NCI-H526 treated with DMSO at 0.1 percent for 48 hours (cell line): ENCODE measurements at places on chromosomes 4 and X.

GRCh38 chr4:99088023-99088449 is 552 bp downstream of the ADH5 start:
- DNase-seq: peak; percentile 32

- no peak for DNase-seq
Observed at GRCh38 chrX:74656079-74656745, 41.8 kb upstream of the RLIM start.

GRCh38 chrX:120205816-120206753 is 44.5 kb upstream of the ZBTB33 start:
- no peak for DNase-seq

GRCh38 chrX:132967049-132967448 is 8.6 kb upstream of the HS6ST2 start:
- DNase-seq: no peak

GRCh38 chr4:140427919-140428471 is 547 bp upstream of the CLGN start:
- no peak for DNase-seq
